ENCODE measurements at places on chromosomes 12 and 14.

DNA sequence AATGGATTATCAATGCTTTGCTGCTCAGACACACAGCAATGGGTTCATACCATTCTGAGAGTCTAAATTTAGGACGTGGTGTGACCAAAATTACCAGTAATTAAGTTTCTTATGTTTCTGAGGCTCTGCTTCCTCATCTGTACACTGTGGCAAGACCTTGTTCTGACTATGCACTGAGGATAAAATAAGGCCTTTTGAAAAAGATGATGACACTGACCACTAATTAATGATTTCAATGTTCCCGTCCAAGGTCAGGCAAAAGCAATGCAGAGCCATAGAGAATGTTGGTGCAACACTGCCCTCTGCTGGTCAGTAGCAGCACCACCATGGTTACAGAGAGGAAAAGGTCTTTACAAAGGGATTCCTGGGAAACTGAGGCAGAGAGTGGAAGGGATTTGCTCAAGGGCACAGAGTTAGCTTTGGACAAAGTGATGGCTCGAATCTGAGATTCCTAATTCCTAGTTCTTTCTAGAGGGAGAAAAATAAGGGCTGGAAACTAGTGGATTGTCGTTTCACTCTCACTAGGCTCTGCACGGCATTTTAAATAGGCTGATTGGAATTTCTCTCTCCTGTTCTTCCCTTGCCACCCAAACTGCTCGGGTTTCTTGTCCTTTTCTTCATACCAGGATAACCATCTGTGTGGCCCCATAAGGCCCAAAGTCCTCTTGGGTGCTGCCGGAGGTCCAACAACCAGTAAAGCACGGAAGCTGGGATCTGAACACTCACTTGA, 22.3 kb upstream of the P2RX7 start:
- peak; percentile 17 for DNase-seq

DNA sequence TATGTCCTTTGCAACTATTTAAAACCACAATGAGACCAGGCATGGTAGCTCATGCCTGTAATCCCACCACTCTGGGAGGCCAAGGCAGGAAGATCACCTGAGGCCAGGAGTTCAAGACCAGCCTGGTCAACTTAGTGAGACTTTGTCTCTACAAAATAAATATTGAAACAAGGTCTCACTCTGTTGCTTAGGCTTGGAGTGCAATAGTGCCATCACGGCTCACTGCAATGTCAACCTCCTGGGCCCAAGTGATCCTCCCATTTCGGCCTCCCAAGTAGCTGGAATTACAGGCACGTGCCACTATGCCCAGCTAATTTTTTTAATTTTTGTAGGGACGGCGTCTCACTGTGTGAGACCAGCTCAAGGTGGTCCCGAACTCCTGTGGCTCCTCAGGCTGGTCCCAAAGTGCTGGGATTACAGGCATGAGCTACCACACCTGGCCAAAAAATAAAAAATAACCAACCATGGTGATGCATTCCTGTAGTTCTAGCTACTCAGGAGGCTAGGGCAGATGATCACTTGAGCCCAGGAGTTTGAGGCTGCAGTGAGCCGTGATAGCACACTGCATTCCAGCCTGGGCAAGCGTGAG, 955 bp upstream of the FITM1 start:
- no peak for DNase-seq

DNA sequence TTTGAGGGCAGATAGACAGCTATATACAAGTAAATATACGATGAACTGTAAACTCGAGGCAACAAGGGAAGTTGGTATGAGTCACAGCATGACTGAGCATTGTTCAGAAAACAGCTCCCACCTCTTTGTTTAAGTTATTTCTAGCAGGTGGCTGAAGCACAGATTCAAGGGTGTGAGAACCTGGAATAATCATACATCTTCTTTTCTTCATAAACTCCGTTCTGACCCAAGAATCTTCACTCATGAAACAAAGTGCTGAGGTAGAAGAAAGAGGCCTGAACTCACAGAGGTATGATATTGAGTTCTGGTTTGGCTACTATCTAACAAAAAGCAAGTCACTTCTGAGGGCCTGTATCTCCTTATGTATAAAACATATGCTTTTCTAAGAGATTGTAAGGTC, 364.1 kb upstream of the KITLG start:
- DNase-seq: no peak

GRCh38 chr14:101594511-101595148, 33.3 kb downstream of the DIO3 start:
- no peak for DNase-seq

- DNase-seq: no peak
Observed at GRCh38 chr12:126389961-126390360, 1324.7 kb downstream of the AACS start.

GRCh38 chr12:116015525-116015924, 262.0 kb downstream of the MED13L start:
- DNase-seq: no peak

GRCh38 chr12:38516418-38516817, 199.8 kb downstream of the ALG10B start:
- no peak for DNase-seq

DNA sequence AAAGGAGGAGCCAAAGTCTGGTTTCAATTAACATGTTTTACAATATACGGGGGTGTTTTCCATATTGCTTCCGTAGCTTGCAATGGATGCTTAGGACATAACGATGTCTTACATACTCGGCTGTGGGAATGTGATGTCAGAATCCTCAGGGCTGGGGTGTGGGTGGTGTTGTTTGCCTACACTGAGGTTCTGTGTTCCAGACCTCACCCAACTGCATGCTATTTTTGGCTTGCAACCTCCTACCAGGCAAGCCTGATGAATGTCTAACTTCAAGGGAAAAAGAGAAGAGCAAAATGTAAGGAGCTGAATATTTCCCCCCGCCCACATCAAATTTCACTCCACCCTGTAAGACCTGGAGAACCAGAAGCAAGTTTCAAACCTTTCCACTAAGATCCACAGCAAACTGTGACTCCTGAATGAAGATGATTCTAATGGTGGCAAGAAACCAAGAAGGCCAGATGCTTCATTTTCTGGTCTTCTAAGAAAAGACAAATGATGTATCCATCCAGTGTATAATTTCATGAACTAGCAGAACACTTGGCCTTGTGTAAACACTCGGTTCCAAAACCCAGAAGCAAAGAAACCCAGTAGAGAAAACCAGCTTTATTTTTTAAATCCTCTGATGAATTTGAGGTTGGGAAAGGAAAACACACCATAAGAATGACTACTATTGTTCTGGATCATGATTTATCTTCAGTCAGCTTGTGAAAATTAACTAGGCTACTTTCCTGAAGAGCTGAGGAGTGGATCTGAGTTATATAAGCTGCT, 227.9 kb downstream of the DACT1 start:
- DNase-seq: no peak

- DNase-seq: no peak
Observed at GRCh38 chr12:8665759-8666158, 3.1 kb upstream of the MFAP5 start.

- no peak for DNase-seq
Observed at GRCh38 chr12:51238037-51238509, 553 bp upstream of the DAZAP2 start.

All from HS-27A (cell line).